NCI-H510A treated with DMSO at 0.1 percent for 48 hours (cell line): ENCODE measurements at places on chromosomes 12 and 14.
A peak's percentile ranks its signal among the peaks of the same experiment; 100 is the strongest.

GRCh38 chr12:81953541-81953940 lies 194.4 kb upstream of the PPFIA2 start:
- DNase-seq, result no peak

GRCh38 chr12:62934239-62934798 lies 631 bp downstream of the PPM1H start:
- peak; percentile 56 for DNase-seq

- no peak for DNase-seq
Measured at GRCh38 chr12:47725893-47726292, 603 bp upstream of the ENDOU start.

DNA sequence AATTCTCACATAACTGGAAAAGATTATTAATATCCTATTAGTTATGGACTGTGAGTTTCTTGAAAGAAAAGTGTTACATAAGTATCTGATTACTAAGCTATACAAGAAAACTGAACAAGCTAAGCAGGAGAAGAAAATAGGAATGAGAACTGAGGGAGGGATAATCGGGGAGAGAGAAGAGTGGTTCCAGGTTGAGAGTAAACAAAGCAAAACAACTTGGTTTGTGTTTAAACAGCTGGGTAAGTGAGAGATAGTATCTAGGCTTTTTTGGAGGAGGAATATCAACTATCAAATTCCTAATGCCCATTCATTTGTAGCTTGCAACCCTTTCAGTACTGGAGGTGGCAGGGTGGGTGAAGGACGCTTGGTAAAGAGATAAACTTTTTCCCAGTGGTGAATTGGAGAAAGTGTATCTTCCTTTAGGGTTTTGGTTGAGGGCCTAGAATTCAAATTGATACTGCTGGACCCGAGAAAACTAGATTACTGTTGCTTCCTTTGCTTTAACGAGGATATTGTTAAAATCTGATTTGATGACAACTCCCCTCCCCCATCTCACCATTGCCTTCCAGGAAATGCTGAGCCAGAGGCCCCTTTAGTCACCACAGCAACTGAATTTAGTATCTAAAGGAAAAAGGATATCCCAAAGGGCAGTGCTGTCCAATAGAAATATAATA lies 2.0 kb upstream of the SLC2A3 start:
- DNase-seq, result no peak

DNA sequence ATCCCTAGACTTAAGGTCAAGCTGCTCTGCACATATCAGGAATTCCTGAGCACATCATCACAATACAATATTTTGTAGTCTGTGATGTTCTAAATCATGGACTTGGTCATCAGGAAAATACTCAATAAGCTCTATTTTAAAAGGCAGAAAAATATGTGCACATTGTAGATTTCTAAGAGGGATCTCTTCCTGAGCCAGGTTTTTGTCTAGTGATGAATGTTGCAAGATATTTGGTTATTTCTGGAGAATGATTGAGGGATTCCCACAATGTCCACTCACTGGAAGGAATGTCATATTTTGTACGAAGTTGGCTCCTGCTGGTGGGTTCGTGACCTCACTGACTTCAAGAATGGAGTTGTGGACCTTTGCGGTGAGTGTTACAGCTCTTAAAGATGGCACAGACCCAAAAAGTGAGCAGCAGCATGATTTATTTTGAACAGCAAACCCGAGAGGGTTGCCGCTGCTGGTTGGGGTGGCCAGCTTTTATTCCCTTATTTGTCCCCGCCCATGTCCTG lies 300.9 kb upstream of the DCN start:
- no peak for DNase-seq

- DNase-seq, result no peak
Measured at GRCh38 chr12:132285991-132286681, 43.3 kb downstream of the GALNT9 start.

DNA sequence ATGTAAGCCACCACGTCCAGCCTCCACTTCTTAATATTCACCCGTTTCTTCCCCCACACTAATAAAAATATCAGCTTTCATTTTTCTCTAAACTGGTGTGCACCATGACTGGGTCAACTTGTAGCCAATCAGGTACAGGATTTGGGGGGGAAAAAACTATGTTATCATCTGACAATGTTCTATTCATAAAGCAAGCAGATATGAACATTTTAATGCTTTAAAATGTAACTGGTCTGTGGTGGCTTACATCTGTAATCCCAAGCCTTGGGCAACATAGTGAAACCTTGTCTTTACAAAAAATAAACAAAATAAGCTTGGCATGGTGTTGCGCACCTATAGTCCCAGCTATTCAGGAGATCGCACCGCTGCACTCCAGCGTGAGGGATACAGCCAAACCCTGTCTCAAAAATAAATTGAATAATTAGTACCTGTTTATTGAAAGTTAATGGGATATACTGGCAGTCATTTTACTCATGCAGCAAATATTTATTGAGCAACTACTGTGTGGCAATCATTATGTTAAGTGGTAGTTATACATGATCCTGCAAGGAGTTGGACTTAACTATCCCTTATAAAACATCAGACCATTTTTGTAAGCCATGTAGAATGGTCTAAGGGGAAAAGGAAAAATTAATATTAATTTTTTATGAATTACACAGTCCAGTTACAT lies 15.3 kb upstream of the ITPR2 start:
- no peak for DNase-seq

DNA sequence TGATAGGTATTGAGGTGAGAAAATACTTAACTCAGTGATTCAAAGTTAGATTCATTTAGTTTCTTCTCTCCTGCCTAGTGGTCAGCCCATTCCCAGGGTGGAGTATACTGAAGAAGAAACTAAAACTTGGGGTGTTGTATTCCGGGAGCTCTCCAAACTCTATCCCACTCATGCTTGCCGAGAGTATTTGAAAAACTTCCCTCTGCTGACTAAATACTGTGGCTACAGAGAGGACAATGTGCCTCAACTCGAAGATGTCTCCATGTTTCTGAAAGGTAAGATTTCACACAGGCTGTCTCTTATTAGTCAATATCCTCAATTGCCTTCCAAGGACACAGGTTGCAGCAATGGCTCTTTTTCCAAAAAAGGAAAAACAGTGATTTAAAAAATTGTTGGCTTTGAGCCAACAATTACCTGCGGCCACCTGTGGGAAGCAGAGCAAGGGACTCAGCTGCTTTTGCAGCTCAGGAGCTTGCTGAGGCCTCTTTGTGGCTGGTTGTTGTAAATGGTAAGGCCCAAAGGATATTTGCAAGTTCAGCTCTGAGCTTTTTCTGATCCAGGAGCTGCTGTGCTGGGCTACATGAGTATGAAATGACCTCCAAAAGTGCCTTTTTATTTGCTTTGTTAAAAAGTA lies 33.9 kb downstream of the TPH2 start:
- peak; percentile 18 for DNase-seq

GRCh38 chr12:43436597-43436996 lies 115.4 kb downstream of the ADAMTS20 start:
- no peak for DNase-seq

- no peak for DNase-seq
Measured at GRCh38 chr12:22334410-22335100, at the start of gene ST8SIA1. Gene ST8SIA1, minus strand, starts transcription at chr12:22334707. Its CDS starts 475 bp downstream, at chr12:22334232.

- no peak for DNase-seq
Measured at GRCh38 chr12:42761086-42761485, 171.5 kb upstream of the PRICKLE1 start.

DNA sequence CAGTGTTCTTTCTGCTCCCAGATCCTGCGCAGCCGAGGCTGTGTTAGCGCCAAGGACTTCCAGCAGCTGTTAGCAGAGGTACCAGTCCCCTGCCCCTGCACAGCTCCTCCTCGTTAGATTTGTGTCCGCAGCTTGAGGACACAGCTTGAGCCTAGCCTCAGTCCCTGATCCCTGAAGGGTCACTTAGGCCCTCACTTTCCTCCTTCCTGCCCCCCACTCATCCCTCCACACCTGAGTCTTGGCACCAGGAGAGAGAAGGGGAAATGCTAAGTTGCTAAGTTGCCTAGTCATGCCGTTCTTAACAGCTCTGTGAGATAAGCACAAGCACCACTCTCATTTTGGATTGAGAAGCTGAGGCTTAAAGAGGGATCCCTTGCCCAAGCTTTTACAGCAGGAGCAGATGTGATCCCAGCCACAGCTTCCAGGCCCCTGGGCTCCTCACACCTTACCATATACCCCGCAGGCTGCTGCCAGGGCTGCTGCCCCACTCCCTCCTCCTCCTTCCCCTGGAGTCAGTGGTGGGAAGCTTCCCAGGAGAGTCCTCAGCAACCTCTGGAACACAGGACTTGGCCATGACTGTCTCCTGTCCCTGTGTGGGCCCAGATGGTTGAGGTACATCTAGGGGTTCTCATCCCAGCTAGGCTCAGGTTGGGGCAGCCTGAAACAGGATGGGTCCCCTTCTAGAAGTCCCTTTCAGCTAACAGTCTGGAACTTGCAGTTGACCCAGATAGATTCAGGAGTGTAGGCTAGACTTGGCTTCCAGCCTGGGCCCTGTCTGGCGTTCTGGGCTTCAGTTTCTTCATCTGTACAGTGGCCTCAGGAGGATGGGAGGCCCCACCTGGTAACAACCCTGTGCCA lies 975 bp downstream of the OGFOD2 start:
- DNase-seq, result no peak

- DNase-seq, result no peak
Measured at GRCh38 chr14:22383515-22384166, 205.4 kb downstream of the DAD1 start.

- DNase-seq, result no peak
Measured at GRCh38 chr12:28973491-28973890, 175.6 kb upstream of the FAR2 start.

GRCh38 chr12:56634242-56634836 lies 4.2 kb upstream of the BAZ2A start:
- DNase-seq, result peak; percentile 69

- no peak for DNase-seq
Measured at GRCh38 chr14:98444077-98444476, 827.9 kb downstream of the BCL11B start.

GRCh38 chr12:34291426-34291901 lies 269.2 kb downstream of the ALG10 start:
- no peak for DNase-seq

GRCh38 chr12:58169826-58170225 lies 228.5 kb downstream of the ATP23 start:
- DNase-seq, result no peak

DNA sequence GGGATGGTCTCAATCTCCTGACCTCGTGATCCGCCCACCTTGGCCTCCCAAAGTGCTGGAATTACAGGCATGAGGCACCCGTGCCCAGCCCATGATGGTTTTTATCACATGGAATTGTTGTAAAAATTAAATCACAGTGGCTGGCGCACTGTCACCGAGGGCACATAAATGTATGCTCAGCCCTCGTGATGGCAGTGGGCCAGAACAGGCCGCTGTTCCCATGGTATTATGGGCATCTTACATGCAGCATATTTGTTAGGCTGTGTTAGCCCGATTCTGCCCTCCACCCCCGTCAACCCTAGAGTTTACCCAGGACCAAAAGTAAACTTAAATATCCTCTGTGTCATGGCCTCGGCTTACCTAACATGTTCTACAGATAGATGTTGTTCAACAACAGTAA lies 48.6 kb downstream of the GPR68 start:
- DNase-seq, result no peak

GRCh38 chr14:78767436-78767835 lies 597.3 kb downstream of the NRXN3 start:
- DNase-seq, result no peak

DNA sequence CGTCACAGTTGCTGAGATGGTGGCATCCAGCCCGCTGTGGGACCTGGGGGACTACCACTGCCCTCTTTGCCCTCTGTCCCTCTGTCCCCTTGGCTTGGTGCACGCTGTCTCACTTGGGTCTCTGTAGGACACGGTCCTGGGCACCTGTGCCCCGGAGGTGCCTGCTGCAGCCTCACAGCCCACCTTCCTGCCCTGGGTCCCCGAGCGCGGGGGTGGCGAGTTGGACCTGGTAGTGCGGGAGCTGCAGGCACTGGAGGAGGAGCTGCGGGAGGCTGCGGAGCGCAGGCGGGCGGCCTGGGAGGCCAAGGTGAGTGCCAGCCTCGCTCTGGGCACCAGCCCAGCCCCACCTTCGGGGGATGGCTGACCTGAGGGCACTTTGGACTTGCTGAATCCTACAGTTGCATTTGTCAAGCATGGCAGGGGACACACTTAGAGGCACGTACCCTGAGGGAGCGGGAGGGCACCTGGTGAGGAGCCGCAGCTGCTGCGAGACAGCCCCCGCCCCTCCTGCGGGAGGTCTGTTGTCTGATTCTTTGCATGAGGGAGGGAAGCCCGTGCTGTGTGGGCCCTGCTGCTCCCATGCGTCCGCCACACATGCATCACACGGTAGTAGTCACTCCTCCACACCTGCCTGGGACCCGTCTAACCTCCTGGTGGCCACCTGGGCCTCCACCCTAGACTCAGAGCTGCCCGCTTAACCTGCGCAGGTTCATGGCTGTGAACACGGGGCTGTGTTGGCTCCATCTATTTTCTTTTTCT lies 6.8 kb downstream of the TEDC1 start:
- no peak for DNase-seq

DNA sequence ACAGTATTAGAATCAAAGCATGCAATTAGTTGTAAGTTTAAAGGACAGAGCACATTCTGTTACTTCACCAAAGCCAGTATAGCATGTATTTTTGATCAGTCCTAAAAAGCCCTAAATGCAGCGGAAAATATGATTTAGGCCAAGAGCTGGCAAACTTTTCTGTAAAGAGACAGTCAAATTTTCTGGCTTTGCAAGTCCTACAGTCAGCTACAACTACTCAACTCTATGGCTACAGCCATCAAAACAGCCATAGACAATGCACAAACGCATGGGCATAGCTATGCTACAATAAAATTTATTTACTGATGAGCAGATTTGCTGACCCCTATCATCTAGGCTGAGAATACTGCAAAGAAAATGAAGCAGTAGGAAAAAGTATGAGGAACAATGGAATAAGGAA lies 52.9 kb downstream of the ATXN2 start:
- DNase-seq, result no peak

- no peak for DNase-seq
Measured at GRCh38 chr14:74618078-74618952, 6.3 kb upstream of the LTBP2 start.

- no peak for DNase-seq
Measured at GRCh38 chr14:95651821-95652583, 34.2 kb upstream of the TCL1B start.

DNA sequence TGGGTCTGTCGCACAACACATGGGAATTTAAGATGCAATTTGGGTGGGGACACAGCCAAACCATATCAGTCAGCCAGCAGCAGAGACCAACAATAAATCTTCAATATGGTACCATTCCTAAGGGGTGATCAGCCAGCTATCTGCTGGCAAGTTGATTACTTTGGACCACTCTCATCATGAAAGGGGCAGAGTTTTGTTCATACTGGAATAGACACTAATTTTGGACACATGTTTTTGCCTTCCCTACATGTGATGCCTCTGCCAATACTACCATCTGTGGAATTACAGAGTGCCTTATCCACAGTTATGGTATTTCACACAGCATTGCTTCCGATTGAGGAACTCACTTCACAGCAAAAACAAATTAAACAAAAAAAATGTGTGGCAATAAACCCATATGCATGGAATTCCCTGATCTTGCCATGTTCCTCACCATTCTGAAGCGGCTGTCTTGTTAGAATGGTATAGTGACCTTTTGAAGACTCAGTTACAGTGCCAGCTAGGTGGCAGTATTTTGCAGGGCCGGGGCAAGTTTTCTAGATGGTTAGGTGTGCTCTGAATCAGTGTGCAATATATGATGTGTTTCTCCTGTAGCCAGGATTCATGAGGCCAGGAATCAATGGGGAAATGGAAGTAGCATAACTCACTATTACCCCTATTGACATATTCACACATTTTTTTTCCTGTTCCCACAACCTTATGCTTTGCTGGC lies 179.0 kb upstream of the IGF1 start:
- no peak for DNase-seq

- DNase-seq, result peak; percentile 68
Measured at GRCh38 chr12:22625762-22626294, 857 bp downstream of the ETNK1 start.
